ENCODE measurements at places on chromosomes 7 and 10.

- no peak for DNase-seq
Measured at GRCh38 chr10:60480865-60481563, 91.3 kb upstream of the ANK3 start.

GRCh38 chr10:47340608-47341170, 7.5 kb upstream of the RBP3 start:
- DNase-seq = peak; percentile 68

DNA sequence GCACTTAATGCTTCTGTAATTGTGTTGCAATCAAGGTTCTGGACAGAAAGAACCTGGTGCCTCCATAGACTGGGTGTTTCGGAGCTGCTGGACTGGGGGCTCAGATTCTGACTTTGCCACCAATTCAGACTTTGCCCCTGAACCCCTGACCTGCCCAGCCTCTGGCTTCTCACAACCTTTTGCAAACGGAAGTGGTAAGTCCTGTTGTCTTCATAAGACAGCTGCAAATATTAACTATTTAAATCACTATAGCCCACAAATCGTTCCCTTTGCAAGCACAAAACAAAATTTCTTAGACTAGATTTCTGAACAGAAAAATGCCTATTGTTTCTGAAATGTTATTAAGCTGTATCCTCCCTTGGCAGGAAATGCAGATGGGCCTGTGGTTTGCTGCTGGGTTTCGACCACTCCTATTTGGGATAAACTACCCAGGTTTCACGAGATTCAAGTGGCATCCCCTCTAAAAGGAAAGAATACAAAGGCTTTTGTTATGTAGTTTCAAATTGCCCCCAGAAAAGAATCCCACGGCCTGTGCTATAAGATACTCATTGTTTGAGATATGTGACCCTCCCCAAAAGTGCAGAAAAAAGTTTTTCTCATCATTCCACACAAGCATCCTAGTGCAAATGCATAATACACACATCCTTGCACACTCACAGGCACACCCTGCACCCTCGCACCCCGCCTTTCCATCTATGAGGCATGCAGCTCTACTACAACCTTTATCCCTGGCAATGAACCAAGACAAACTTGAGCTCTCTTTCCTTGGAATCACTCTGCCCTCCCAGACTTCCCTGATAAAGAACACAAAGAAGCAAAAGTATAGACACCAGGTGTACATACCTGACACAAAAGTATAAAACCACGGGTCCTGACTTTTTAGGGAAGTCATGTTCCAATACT, 209.1 kb downstream of the PRPF18 start:
- no peak for DNase-seq

DNA sequence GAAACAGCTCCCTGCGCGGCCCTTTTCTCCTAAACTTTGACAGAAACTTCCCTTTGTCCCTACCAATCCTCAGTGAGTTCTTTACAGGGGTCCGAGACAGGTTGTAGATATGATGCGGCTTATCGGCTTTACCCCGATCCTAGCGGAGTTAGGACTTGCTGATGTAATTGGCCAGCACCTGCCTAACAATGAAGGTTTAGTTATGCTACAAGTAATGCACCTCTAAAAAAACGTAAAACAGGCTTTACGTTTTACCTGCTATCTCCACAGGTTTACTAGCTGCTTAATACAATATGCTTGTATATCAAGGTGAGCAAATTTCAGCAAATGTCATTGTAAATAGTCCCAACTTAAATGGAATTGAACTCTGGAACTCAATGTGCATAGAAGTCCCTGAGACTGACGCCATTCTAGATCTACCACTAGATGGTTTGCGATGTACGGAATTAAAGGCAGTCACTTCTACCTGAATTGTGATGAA, 697 bp upstream of the SNX13 start:
- no peak for DNase-seq

- no peak for DNase-seq
Measured at GRCh38 chr7:142584765-142585164, 164.5 kb upstream of the PRSS1 start.

- no peak for DNase-seq
Measured at GRCh38 chr10:21473135-21473534, 52.3 kb downstream of the SKIDA1 start.

DNA sequence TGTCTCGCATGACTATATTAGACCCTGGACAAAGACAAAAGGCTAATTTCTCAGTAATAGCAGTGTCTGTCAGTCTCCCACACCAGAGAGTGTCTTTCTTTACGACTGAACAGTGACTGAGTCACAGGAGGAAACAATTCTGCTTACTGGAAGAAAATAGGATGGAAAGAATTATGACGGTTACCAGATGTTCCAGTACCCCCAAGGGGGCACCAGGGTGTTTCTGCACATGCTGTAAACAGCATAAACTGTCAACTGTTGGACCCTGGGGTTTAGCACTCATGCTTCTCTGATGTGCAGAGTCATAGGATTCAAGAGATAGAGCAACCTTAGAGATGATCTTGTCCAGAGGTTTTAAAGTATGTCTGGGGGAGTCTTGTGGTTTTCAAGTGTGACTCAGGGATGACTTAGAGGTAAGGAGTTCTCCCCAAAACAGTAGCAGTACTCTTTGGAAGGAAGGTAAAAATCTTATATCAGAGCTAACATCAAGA, 291.7 kb downstream of the THSD7A start:
- no peak for DNase-seq

DNA sequence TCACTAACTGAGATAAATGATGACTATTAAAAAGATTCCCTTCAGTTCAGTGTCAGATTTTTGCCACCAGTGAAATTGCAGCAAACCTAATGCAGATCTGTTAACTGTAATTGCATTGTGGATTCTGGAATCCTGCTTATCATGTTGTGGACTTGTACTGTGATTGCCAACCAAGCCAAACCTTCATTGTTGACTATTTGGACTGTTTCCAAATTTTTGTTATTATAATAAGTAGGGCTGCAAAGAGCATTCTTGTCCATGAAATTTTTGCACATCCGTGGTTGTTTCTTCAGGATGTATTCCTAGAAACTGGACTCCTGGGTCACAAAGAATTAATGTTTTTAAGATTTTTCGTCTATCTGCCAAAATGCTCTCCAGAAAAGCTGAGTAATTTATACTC, 281.6 kb upstream of the ZMIZ1 start:
- DNase-seq = no peak

DNA sequence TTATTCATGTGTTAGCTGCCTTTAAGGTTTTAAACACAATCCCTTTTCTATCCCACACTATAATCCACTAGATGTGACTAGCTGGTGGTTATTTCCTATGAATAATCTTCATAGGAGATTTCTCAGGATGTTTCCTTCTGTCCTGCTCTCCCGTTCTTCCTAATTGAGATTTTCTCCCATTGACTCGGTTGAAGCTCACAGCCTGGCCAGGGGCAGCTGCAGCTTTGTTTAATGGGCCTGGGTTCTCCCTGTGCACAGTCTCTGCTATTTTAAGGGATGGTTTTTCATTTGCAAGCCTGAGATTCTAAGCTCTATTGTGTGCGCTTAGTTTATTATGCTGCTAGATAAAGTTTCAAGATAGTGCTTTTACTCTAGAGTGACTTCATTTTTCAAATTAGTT, 283.4 kb upstream of the AOAH start:
- no peak for DNase-seq

- DNase-seq = no peak
Measured at GRCh38 chr7:77553123-77553522, 16.0 kb downstream of the PTPN12 start.

GRCh38 chr7:30924624-30925023, 13.0 kb downstream of the AQP1 start:
- DNase-seq = peak; percentile 19

GRCh38 chr10:14820010-14820774, 17.6 kb downstream of the CDNF start:
- no peak for DNase-seq

- no peak for DNase-seq
Measured at GRCh38 chr10:28312572-28312971, 9.7 kb upstream of the MPP7 start.

DNA sequence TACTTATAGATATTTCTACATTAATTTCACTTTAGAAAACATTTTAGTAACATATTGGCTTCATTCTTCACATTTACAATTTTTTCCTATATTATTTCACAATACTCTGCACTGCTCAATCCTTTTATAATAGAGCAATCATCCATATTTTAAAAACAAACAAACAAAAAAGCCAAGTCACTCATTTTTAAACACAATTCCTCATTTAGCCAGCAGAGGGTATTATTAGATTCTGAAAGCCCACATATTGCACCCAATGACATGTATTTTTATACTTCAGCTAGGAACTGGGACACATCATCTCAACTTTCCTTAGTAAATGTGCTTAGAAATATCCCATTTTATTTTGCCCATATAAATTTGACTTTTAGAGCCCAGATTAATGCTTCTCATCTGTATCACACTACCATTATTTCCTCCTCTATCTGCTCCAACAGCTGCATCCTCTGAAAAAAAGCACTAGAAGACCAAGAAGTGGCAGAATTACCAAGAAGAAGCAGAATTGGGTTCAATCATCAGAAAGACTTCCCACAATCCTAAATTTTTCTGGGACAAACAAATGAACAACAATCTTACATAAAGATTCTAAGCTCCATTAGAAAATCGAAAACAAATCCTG, 29.5 kb downstream of the CTNNA3 start:
- no peak for DNase-seq

GRCh38 chr10:102595897-102596296, 48.4 kb upstream of the TRIM8 start:
- DNase-seq = no peak

- no peak for DNase-seq
Measured at GRCh38 chr7:106127984-106128780, 16.1 kb upstream of the SYPL1 start.

DNA sequence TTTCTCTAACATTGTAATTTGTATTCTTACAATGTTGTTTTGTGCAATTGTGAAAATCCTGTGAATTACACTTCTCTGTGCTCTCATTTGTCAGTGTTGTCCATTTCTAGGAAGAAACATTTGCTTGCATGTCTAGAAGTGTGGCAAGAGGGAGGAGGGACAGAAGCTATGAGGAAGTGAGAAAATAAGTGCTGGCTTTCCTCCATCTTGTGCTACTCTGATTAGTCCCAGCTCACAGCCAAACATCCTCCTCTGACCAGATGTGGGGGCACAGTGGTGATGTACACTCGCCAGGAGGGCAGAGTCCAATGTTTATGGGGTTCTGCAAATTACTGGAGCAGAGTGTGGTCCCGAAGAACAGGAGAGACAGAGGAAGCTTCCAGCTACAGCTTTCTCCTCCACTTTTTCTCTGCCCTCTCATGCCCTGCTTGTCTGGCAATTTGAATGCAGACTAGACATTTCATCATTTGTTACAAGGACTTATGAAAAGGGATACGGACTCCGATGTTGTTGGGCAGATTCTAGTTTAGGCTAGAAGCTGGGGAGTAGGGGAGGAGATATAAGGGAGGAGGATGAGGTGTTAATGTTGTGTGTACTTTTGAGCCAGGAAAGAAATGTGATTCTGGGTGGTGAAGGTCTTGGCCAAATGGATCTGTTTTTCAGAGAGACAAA, 131.0 kb upstream of the C1GALT1 start:
- DNase-seq = no peak

DNA sequence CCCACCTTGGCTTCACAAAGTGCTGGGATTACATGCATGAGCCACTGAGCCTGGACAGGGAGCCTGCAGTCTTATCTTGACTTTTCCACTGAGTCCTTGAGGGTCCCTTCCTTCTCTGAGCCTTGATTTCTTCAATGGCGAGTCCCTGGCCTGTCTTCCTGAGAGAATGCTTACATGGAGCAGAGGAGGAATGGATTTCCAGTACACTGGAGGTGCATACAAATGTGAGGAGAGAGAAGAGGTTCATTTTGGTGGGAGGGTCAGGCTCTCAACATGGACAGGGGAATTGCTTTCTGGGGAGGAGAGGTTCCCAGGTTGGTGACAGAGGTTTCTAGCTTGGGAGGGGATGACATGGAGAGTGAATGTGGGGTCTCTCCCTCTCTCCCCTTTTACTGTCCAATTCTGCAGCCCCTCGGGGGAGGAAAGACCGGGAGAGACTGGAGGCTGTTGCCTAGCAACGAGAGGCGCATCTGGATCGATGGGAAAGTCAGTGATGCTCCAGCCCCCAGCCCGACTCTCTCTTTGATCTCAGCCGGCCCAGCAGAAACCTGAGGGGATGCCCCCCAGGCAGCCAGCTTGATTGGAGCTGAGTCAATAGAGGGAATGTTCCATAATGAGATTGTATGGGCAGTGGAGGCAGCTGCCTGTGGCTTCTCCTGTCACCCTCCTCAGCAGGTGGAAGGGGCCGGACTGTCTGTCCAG, 14.8 kb downstream of the SRRM3 start:
- DNase-seq = no peak

DNA sequence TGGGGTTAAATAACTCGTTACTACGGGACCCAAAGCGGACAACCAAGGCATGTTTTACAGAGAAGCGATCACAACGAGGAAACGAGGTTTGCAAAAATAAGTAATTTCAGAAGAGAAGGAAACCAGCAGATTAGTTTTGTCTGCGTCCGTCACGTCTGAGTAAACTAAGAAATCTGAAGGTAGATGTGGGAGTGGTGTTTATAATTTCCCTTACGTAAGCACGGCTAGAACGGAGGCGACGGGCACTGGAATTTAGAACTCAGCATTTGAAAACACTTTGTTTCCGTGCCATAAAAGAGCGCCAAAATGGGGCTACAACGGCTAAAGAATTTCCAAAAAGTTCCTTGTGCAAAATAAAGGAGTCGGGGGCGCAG, 718 bp upstream of the UMAD1 start:
- no peak for DNase-seq

GRCh38 chr7:12481722-12482121, 78.1 kb upstream of the VWDE start:
- no peak for DNase-seq

DNA sequence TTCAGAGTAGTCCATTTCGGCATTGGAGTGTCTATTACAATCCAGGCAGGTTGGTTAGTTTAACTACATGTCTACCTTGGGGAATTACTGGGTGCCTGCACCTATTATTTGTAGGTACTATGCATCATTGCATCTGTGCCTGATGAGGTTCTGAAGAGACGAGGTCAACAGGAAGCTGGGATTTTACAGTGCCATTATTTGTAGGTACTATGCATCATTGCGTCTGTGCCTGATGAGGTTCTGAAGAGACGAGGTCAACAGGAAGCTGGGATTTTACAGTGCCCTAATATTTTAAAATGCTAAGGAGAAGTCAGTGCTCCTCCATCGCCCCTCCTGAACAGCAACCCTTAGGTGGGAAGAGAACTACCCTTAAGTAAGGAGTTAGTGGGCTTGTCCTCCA, 41.7 kb downstream of the NPY start:
- DNase-seq = no peak

GRCh38 chr10:130741901-130742855, 569.3 kb downstream of the TCERG1L start:
- DNase-seq = no peak

- no peak for DNase-seq
Measured at GRCh38 chr10:27944005-27944404, 54.9 kb downstream of the ODAD2 start.

DNA sequence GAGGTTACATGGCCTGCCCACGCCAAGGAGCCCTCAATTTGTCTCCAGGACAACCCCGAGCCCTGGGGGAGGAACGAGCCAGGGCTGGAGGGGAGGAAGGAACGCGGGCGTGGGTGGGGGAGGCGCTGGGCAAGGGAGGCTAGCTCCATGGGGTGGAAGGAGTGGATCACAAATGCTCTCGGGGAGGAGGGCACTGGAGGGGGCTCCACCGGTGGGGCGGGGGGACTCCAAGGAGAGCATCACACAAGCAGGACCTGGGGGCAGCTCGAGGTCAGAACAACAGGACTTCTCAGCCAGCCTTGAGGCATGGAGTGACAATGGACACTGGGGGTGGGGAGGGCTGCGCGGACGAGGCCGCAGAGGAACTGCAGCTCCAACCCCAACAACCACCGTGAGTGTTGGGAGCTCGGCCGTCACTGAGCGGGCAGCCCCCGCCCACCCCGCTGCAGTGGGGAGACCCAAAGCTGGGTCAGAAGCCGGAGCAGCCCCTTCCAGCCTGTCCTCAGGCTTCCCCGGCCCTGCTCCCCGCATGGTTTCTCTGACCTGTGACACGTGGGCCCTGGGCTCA, 41.1 kb downstream of the STK32C start:
- DNase-seq = no peak

All from left lobe of liver (tissue), 2 donors.